ENCODE measurements at places on chromosomes 11 and 22.

DNA sequence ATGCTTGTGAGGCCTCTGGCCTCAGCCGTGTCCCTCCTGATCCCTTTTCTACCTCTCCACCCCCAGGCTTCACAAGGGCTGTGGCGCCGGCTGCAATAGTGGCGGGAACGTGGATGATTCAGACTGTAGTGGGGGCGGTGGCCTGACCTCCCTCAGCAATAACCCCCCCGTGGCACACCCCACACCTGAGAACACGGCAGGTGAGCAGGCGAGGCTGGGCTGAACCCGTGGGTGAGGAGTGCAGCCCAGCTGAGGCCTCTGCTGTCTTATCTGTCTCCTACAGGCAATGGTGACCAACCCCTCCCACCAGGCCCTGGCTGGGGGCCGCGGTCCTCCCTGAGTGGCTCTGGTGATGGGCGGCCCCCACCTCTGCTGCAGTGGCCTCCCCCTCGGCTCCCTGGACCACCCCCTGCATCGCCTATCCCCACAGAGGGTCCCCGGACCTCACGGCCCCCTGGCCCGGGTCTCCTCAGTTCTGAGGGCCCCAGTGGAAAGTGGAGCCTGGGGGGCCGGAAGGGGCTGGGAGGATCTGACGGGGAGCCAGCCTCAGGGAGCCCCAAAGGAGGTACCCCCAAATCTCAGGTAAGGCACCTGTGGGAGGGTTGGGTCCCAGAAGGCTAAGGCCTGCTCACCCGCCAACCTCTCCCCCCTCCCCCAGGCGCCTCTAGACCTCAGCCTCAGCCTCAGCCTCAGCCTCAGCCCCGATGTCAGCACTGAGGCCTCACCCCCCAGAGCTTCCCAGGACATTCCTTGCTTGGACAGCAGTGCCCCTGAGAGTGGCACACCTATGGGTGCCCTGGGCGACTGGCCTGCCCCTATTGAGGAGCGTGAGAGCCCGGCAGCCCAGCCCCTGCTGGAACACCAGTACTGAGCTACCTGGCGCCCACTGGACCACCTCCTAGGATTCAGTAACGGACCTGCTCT, 1.5 kb upstream of the SIPA1 start:
- no peak for DNase-seq

GRCh38 chr22:24117942-24118341, 63.3 kb upstream of the SUSD2 start:
- no peak for DNase-seq

DNA sequence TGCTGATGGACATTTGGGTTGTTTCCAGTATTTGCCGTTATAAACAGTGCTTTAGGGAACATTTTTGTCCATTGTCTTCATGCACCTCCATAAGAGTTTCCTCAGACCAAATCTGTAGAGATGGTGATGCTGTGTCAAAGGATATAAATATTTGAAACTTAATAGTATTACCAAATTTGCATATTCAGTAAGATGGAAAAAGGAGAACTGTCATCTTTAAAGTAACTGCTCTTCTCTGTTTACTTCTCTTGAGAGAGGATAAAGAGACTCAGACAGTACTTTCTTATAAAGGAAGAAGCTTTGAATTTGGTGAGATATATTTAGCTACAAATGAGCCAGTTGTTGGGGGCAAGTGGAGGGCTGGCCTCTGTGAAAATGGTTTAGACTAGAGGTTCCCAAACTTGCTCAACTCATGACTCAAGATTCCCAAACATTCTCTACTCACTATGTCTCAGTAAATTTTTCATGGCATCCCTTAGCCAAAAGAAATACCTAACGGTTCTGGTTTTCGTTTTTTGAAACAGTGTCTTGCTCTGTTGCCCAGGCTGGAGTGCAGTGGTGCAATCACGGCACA, 26.2 kb downstream of the SHISA8 start:
- DNase-seq, result no peak

DNA sequence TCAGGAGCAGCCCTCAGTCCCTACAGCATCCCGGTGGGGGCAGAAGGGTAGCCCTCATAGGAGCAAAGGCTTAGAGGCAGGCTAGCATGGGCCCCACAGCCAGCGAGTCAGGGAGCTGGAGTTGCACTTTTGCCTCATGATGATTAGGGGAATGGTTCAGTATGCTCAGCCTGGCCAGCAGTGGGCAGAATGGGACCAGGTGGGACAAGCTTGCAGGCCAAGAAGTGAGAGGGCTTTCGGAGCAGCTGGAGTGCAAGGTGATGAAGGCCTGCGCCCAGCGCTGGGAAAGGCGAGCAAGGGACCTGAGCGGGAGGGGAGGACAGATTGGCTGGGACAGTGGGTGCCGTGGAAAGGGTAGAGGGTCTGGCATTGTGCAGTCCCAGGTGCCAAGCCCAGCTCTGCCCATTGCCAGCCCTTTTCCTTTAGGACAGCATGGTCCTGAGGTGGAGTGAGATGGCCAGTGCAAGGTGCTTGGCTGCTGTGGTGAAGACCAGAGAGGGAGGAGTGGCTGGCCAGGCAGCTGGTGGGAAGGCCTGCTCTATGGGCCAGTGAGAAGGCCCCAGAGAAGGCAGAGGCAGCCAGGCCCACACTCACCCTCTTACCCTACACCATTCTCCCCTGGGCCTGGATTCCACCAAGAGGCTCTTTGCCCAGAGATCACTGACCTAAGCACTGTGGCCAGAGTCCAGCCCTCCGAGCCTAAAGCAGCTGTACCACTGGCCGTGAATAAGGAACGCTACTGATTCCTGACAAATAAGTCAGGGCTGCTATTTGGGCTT, 47.9 kb upstream of the SUSD2 start:
- no peak for DNase-seq

- DNase-seq, result no peak
These were observed 27.3 kb upstream of the L3MBTL2 start for GRCh38 chr22:41177622-41178424.

GRCh38 chr11:93519179-93519578, 24.0 kb downstream of the SMCO4 start:
- no peak for DNase-seq
